Body of pancreas (tissue), 4 donors: ENCODE measurements at places on chromosomes 16 and 17. TPM values are rescaled to one million over a fixed set of nuclear protein-coding genes. Genes with fewer than 3 reads are reported as not detected.

GRCh38 chr17:80353718-80354275, 61.2 kb upstream of the ENDOV start:
- H3K4me1 ChIP-seq: no peaks in the 10 kb centered on the region
- no peak for DNase-seq
- no peak overlapping the region for H3K27ac ChIP-seq
- no peaks in the 10 kb centered on the region for H3K27me3 ChIP-seq

DNA sequence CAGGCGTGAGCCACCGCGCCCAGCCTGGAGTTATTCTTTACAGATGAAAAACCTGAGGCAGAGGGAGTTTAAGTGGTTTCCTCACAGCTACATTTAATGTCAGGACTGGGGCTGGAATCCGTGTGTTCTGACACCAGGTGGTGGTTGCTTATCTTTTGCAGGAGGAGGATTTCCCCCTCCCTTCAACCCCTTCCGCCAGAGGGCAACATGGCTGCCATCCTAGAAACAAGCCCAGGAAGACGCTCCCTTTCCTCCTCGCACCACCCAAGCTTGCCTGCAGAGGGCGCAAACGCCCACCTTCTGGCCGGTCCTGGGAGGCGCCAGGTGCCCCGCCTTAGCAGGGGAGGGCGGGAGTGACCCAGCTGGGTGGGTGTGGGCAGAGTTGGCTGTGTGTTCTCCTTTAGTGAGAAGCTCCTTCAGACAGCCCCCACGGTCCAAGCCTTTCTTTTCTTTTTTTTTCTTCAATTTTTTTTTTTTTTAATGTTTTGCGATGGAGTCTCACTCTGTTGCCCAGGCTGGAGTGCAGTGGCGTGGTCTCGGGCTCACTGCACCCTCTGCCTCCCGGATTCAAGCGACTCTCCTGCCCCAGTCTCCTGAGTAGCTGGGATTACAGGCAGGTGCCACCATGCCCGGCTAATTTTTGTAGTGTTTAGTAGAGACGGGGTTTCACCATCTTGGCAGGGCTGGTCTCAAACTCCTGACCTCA, 9.9 kb upstream of the RAP1GAP2 start:
- H3K4me3 ChIP-seq: no peak overlapping the region
- H3K4me1 ChIP-seq: no peaks in the 10 kb centered on the region
- DNase-seq: peak; percentile 93
- H3K27me3 ChIP-seq: no peaks in the 10 kb centered on the region
- no peaks in the 10 kb centered on the region for H3K36me3 ChIP-seq

GRCh38 chr16:85571563-85571812, 41.6 kb upstream of the GSE1 start:
- H3K4me3 ChIP-seq: no peak overlapping the region
- no peak overlapping the region for H3K27ac ChIP-seq
- H3K4me1 ChIP-seq: peaks cover 73% of the 10 kb centered on the region
- no peaks in the 10 kb centered on the region for H3K27me3 ChIP-seq

DNA sequence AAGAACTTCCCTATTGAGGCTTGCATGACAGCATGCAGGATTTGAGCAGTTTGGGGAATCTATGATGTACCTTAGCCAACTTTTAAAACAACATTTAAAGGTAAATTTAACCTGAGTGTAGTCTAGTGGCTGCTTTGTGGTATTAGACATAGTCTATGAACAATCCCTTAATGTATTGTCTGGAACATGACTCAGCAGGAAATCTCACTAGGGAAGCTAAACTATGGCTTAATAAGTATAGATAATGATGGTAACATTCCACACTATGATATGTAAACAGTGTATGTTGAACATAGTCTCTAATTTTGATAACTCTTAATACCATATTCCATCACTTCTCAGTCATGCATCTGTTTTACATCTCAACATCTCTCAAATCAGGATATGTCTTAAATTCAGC, 52.1 kb upstream of the SLC12A3 start:
- H3K4me1 ChIP-seq: peaks cover 20% of the 10 kb centered on the region
- no peak overlapping the region for H3K4me3 ChIP-seq
- no peaks in the 10 kb centered on the region for H3K27me3 ChIP-seq
- no peaks in the 10 kb centered on the region for H3K36me3 ChIP-seq
- no peak overlapping the region for H3K27ac ChIP-seq
- no peak for DNase-seq

GRCh38 chr17:67238991-67239390, 6.0 kb downstream of the HELZ start:
- peak overlapping the region; percentile 27 for H3K27ac ChIP-seq
- no peaks in the 10 kb centered on the region for H3K27me3 ChIP-seq
- H3K4me1 ChIP-seq: peaks cover 41% of the 10 kb centered on the region
- no peak overlapping the region for H3K4me3 ChIP-seq

GRCh38 chr16:22198547-22199293, 7.4 kb upstream of the EEF2K start:
- H3K27ac ChIP-seq: no peak overlapping the region
- no peak overlapping the region for H3K4me3 ChIP-seq
- DNase-seq: no peak
- no peaks in the 10 kb centered on the region for H3K36me3 ChIP-seq
- H3K4me1 ChIP-seq: peaks cover 7% of the 10 kb centered on the region
- H3K27me3 ChIP-seq: no peaks in the 10 kb centered on the region

DNA sequence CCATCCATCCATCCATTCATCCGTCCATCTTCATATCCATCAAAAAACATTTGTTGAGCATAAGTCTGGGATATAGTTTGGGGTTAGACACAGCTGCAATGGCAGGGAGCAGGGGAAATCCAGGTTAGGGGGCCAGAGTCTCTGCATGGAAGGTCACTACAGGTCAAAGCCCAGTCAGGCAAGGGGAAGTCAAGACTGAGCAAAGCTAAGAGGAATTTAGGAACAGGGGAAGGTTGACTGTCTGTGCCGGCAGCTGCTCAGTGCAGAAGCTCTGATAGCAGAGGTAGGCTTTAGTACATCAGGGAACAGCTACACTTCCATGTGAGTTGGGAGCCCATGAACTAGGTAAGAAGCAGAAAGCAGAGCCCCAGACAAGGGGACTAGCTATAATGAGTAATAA, 68.1 kb downstream of the IRF8 start:
- no peaks in the 10 kb centered on the region for H3K4me1 ChIP-seq

- no peak for DNase-seq
- H3K4me3 ChIP-seq: no peak overlapping the region
- peaks cover 40% of the 10 kb centered on the region for H3K4me1 ChIP-seq
- H3K36me3 ChIP-seq: no peaks in the 10 kb centered on the region
Measured at GRCh38 chr17:28372203-28372944, 880 bp downstream of the SARM1 start.

- peak within 1 kb of the TSS; percentile 68 for H3K4me3 ChIP-seq
- H3K27me3 ChIP-seq: no peaks in the 10 kb centered on the region
- no peaks in the 10 kb centered on the region for H3K36me3 ChIP-seq
- peak; percentile 93 for DNase-seq
Measured at GRCh38 chr16:68022728-68023537, at the start of the genes DDX28 and DUS2. TSS of gene DDX28 (minus strand) at chr16:68023232. CDS start at chr16:68023202, 30 bp downstream. TSS of gene DUS2 (plus strand) at chr16:68023284. CDS start at chr16:68038024, 14,740 bp downstream.

- no peak overlapping the region for H3K4me3 ChIP-seq
- no peak overlapping the region for H3K27ac ChIP-seq
- no peaks in the 10 kb centered on the region for H3K27me3 ChIP-seq
- DNase-seq: no peak
Measured at GRCh38 chr16:67678354-67679023, 11.9 kb downstream of the C16orf86 start.

- H3K27me3 ChIP-seq: no peaks in the 10 kb centered on the region
- H3K27ac ChIP-seq: no peak overlapping the region
- H3K36me3 ChIP-seq: no peaks in the 10 kb centered on the region
- H3K4me3 ChIP-seq: no peak overlapping the region
- no peak for DNase-seq
Measured at GRCh38 chr16:47358816-47359215, 102.0 kb downstream of the ITFG1 start.

GRCh38 chr16:27447301-27447700, 45.3 kb downstream of the IL21R start:
- no peak overlapping the region for H3K4me3 ChIP-seq
- no peaks in the 10 kb centered on the region for H3K27me3 ChIP-seq
- DNase-seq: no peak
- no peak overlapping the region for H3K27ac ChIP-seq
- H3K4me1 ChIP-seq: no peaks in the 10 kb centered on the region
- H3K36me3 ChIP-seq: no peaks in the 10 kb centered on the region

DNA sequence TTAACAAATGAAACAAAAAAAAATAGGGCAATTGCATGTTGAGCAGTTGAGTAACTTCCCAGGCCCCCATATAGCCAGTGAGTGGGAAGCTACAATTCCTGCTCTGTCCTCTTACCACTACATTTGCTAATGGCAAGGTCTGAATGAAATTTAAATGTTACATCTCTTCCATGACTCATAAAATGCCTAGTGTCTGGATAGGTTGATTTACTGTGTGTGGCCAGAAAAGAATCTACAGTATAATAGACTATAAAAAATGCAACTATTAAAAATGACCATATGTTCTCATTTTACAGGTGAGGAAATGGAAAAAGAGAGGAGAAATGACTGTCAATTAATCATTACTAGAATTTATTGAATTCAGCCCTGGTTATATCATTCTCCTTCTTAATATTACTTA, 1199.3 kb downstream of the CDH11 start:
- no peak overlapping the region for H3K4me3 ChIP-seq
- no peaks in the 10 kb centered on the region for H3K27me3 ChIP-seq
- DNase-seq: no peak
- no peaks in the 10 kb centered on the region for H3K36me3 ChIP-seq
- H3K4me1 ChIP-seq: no peaks in the 10 kb centered on the region
- H3K27ac ChIP-seq: no peak overlapping the region

- H3K36me3 ChIP-seq: no peaks in the 10 kb centered on the region
- H3K4me3 ChIP-seq: no peak overlapping the region
- no peaks in the 10 kb centered on the region for H3K27me3 ChIP-seq
- DNase-seq: no peak
- no peak overlapping the region for H3K27ac ChIP-seq
Measured at GRCh38 chr17:62112229-62112628, 47.2 kb upstream of the MED13 start.

DNA sequence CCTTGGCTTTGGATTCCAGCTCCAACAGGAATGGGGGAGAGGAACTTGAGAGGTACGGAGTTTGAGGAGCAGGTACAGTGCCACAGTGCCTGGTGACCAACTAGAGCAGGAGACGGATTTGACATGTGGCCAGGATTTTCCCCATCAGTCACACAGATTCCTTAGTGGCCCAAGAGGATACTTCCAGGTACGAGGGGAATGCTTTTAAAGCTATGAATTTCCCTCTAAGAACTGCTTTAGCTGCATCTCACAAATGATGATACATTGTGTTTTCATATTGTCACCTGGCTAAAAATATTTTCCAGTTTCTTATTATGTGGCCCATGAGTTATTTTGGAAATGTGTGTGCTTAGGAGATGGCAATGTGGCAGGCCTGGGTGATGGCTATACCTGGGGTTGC, 98.3 kb downstream of the ABCC6 start:
- H3K4me3 ChIP-seq: no peak overlapping the region
- no peak for DNase-seq
- H3K27me3 ChIP-seq: no peaks in the 10 kb centered on the region
- H3K36me3 ChIP-seq: no peaks in the 10 kb centered on the region
- H3K27ac ChIP-seq: no peak overlapping the region

- no peak overlapping the region for H3K4me3 ChIP-seq
- no peaks in the 10 kb centered on the region for H3K36me3 ChIP-seq
- DNase-seq: no peak
- no peaks in the 10 kb centered on the region for H3K27me3 ChIP-seq
- peaks cover 19% of the 10 kb centered on the region for H3K4me1 ChIP-seq
Measured at GRCh38 chr17:3740611-3741073, 16.9 kb downstream of the HASPIN start.

DNA sequence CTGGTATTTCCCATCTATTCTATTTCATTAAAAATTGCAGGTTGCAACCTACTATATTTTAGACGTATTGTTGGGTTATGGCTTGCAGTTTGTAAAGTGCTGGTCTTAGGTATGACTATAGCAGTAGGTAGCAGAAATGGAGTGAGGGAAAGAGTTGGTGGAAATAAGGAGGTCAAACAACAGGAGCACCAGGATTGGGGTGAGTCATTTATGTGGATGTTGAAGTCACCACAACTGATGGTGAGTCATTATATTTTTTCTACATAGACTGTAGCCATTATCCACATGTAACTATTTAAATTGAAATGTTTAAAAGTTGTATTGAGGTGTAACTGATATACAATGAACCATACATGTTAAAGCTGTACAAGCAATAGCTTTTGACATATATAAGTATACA, 25.0 kb upstream of the HS3ST3A1 start:
- H3K4me3 ChIP-seq: no peak overlapping the region
- H3K27me3 ChIP-seq: no peaks in the 10 kb centered on the region
- H3K4me1 ChIP-seq: no peaks in the 10 kb centered on the region
- no peaks in the 10 kb centered on the region for H3K36me3 ChIP-seq
- H3K27ac ChIP-seq: no peak overlapping the region
- no peak for DNase-seq

The SMIM22 gene
- total RNA-seq: 29.3 TPM

The CASKIN1 gene
- 0.66 TPM for total RNA-seq

The HIC1 gene
- 9.6 TPM for total RNA-seq

The SDK2 gene
- 0.26 TPM for total RNA-seq

The PRSS36 gene
- total RNA-seq: 65.3 TPM

The GAST gene
- not detected for total RNA-seq

The MPP2 gene
- total RNA-seq: 1.6 TPM

The KRT31 gene
- total RNA-seq: not detected

The PNMT gene
- total RNA-seq: 1.3 TPM
